ENCODE measurements at places on chromosomes 2 and 18. TPM values are rescaled to one million over a fixed set of nuclear protein-coding genes. Genes with fewer than 3 reads are reported as not detected.

The PRR30 gene
- not detected for total RNA-seq

The EML6 gene
- total RNA-seq = 2.1 TPM

The KATNAL2 gene
- 4.3 TPM for total RNA-seq

DNA sequence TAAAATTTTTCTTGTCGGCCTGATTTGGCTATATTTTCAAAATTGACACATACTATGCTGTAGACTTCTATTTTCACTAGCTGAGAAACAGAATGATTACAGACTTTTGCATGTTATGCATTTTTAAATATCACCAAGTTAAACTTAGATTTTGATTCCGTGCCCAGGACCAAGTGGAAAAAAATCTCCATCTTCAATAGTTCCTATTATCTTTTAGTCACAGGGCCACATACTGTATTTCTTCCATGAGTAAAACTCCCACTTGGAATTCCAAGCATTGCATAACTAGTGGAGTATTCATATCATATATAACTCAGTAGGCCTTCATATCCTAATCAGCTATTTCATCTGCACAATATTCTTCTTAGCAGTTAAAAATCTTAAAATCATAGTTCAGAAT, 470.9 kb downstream of the ARHGAP15 start:
- DNase-seq = peak; percentile 16

GRCh38 chr2:27123302-27124150, at the start of gene ABHD1:
ABHD1 (plus strand) TSS chr2:27123815; CDS start chr2:27123949, 134 bp downstream.
- DNase-seq = peak; percentile 35

DNA sequence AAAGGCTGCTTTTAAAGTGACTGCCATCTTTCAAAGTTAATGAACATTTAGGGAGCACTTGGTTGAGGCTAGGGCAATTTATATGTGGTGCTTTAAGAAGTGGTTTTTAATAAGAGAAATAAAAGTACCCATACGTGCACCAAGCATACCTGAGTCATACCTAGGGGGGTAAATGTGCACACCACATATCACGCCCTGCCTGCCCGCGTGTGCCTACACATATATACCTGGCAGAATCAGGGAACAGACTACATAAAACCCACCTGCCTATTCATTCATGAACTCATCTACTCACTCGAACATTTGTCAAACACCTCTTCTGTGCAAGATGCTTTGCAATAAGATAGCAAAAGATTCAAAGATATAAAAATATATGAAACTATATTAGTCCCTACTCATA, 69.3 kb upstream of the TMEM200C start:
- no peak for DNase-seq

- DNase-seq = no peak
Observed at GRCh38 chr2:106358081-106358480, 110.1 kb downstream of the RGPD3 start.

- no peak for DNase-seq
Observed at GRCh38 chr2:150418916-150419315, 68.6 kb downstream of the RND3 start.

DNA sequence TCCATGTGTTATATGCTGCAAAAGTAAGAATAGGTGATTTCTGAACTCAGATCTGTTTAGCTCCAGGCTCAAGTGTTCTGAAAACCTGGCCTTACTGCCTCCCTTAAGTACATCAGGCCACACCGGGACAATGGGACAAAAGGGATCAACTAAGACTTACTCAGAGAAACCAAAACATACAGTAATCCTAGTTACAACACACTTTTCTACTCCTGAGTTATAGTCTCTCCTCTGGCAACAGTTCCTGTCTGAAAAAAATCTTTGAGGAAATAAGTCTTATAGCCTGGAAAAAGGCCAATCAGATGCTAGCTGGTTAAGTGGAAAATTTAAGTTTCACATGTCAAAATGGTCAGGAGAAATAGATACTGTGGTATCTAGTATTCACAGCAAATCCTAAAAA, 5.6 kb downstream of the METTL5 start:
- no peak for DNase-seq

DNA sequence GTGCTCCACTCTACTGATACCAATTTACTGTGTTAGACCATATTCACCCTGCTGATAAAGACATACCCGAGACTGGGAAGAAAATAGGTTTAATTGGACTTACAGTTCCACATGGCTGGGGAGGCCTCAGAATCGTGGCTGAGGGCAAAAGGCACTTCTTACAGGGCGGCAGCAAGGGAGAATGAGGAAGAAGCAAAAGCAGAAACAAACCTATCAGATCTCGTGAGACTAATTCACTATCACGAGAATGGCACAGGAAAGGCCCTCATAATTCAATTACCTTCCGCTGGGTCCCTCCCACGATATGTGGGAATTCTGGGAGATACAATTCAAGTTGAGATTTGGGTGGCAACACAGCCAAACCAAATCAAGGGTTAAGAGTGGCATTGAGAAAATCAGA, 65.2 kb downstream of the LDLRAD4 start:
- DNase-seq = no peak

DNA sequence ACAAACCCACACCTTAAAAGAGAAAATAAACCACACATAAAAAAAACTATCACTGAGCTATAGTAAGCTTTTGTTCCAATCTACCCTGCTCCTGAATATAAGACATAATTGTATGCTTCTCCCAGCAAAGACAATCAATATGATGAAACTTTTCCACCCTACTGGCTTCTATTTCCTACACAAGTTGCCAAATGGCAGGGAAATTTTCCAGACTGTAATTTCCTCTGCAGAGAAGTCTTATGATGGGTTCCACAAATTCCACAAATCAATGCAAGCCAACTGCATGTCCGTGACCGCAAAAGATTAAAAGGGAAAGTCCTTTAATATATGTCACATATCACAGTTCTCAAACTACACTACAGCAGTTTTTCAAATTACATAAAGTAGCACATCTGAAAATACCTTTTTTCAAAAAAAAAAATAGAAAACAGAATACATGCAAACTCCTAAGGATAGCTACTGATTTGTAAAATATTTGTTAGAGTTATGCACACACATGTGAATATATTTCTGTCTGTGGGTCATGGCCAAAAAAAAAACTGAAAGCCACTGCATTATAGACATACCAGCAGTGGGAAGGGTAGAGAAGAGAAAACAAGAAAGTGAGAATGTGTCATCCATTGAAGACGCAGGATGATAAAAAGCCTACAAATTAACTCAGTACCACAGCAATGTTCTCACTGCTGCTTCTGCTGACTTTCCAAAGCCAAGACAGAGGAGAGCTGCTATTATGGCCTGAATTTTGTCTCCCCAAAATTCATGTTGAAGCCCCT, 61.4 kb downstream of the RPL31 start:
- DNase-seq = peak; percentile 76

GRCh38 chr18:13363359-13363758, 144.8 kb downstream of the LDLRAD4 start:
- no peak for DNase-seq

GRCh38 chr2:238075397-238075796, 14.6 kb downstream of the SCLY start:
- DNase-seq = no peak

DNA sequence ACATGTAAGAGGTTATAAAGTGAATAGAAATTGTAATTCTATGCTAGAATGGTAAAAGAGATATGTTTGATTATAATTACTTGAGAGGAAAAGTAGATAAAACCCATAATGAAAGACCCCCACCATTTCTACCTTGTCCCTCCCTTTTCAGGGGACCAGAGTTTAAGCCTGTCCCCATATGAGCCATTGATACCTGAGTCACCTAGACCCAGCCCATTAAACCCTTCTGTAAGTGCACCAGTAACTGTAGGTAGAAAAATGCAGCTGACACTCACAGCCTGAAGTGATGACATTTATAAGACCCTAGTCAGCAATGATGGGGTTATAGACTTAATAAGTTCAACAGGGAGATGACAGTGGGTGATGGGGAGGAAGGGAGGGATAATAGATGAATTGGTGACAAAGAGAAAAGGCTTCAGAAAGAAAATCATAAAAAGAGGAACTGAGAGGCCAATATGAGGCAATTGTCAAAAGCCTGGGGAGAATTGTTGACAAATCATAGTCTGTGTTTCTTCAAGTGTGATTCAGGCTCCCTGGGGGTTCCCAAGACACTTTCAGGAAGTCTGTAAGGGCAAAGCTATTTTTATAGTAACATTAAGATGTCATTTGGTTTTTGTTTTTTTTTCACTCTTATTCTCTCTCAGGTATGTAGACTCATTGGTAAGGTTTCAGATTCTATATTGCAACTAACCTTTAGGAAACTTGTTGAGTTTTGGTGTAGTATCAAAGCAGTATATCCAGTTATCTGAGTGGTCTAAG, 544.2 kb downstream of the SATB2 start:
- DNase-seq = no peak

GRCh38 chr2:233651430-233651829, 15.2 kb downstream of the UGT1A10 start:
- DNase-seq = no peak

All from RPMI7951 (cell line).